Fibroblast of skin of left biceps (primary cell): ENCODE measurements at places on chromosomes 5 and 9.

DNA sequence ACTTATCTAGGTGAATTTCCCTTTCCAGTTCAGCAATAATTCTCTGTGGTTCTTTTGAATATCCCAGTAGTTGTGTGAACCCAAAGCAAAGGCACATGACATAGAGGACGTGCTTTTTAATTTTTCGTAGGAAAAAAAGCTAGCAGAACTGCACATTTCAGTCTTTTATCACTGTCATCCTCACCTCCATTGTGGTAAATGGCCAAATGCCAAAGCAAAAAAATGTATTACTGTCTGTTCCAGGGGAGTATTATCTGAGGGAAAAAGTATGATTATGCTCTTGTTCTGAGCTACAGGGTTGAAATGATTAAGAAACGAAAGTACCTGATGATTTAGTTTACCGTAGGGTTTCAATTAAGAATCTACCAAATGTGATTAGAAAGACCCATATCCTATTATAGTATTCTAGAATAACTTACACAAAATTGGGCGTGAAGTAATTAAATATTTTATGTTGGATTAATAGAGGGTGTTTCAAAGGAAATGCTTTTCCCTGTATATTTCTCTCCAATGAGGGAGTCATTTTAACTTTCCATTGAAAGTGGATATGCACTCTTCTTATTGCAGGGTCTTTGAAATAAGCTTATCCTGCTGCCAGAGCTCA lies 62.7 kb downstream of the CAVIN4 start:
- no peak for DNase-seq

DNA sequence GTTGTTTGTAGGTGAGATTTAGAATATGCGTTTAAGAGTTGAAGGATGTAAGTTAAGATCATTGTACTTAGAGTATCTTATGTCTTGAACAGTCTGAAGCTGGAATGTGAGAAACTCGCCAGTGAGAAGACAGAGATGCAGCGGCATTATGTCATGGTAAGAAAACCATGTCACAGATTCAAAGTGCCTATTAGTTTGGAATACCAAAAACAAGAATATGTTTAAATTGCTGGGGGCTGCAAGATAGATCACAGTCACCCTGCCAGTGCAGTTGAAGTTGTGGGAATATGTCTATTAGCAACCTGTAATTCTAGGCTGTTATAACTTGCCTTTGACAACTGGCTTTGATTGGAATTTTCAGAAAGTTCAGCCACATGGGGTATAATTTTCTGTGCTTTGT lies 3.0 kb downstream of the TLE4 start:
- no peak for DNase-seq

DNA sequence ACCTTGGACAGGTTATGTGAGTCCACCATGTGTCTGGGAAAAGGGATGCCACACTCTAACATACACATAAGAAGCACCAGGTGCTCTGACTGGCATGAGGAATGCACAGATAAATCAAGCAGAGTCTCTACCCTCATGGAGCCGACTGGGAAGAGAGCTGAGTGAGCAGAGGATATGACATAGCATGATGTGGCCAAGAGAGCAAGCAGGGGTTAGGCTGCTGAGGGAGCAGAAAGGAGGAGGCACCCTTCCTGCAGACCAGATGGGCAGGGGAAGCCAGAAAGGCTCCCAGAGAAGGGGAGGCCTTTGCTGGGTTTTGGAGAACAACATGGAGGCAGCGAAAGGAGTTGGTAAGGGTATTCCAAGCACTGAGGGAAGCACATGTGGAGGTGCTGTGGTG lies 223.1 kb downstream of the GNA14 start:
- no peak for DNase-seq

DNA sequence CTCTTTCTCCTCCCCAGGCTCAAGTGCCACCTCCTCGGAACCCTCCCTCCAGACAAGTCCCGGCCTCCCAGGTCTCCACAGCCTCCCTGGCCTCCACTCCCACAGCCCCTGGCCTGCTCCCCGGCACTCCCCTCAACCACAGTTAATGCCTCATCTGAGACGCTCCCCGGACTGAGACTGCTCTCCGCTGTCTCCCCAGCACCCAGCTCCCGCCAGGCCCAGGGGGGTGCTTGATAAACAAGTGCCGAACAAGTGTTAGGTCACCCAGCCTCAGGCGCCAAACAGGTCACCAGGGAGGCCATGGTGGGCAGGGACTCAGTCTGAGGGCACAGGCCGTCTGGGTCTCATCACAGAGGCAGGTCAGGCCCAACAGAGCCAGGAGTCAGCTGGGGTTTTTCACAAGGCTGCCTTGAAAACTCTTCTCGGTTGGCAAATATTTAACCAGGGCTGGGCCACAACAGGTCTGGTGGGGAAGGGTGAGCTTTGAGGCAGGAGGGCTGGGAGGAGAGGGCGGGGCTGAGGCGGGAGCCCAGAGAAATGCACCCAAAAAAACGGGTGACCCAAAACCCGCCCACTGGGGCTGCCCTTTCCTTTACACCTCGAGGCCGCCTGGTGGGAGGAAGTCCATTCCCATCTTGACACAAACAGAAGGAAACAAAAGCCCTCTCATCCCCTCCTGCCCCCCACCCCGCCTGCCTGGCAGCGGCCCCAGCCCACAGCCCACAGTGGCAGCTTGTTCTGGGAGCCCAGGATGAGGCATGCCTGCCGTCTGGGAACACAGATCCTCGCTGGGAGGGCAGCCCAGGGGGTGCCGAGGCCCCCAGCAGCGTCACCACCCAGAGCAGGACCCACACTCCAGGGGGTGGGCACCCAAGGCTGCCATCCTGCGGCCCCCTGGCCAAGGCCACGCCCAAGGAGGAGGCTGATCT lies 66.6 kb upstream of the STXBP1 start:
- no peak for DNase-seq

DNA sequence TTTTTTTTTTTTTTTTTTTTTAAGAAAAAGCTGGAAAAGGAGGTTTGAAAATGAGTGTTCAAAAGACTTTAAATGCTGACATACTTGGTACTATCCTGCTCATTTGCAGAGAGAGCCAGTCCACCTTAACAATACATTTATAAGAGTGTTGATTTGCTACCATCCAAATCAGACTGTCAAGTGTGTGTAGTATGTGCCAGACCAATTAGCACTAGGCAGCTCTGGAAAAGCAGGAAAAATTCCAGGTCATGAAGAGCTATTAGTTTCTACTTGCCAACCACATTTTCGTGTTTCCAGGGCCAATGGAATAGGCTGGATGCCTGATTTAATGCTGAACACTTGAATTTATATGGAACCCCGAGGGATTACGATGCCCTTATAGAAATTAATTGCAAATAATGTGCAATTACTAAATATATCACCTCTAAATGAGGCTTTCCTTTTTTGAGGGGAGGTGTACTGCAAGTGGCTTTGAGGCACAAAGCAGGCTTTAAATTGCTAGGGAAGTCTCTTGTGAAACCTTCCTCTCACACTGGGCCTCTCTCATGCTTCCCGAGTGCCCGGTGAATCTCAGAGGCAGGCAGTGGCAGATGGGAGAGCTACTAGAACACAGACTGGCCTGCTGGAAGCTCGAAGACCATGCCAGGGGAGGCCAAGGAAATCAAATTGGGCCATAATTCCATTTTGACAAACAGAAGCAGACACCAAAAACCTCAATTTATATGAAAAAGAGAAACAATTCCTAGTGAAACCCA lies 178.7 kb downstream of the PPP2R2B start:
- no peak for DNase-seq

GRCh38 chr5:103464835-103465484 lies 97.6 kb downstream of the NUDT12 start:
- DNase-seq: no peak

DNA sequence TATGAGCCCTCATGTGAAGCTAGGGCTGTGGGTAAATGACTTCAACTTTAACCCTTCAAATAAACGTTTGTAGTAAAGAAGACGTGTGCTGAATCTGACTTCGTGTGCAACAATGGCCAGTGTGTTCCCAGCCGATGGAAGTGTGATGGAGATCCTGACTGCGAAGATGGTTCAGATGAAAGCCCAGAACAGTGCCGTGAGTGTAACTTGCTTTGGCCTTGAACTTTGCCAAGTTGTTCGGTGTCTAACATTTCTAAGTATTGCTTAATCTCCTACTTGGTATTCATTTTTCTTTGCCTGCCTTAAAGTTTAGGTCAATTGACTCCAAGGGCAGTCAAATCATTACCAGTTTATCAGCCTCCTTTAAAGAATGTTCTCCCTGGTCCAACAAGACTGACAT lies 18.2 kb downstream of the VLDLR start:
- DNase-seq: no peak

GRCh38 chr9:120650352-120650751 lies 63.9 kb downstream of the MEGF9 start:
- no peak for DNase-seq

DNA sequence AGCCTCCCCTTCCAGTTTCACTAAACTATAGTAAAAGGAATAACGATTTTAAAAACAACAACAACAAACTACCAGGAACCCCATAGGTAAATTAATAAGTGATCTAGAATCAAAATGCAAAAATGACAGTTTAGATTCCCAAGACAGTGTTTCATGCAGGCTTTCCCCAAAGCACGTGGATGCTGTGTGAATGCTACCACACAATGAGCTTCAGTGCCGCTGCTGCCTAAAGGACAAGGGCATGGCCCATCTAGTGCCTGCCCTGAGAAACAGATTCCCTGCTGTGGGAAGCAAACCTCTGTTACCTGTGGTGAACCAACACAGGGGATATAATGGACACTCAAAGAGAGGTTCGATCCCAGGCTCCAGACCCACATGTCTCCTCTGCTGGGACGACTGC lies 23.7 kb upstream of the CKMT2 start:
- no peak for DNase-seq

DNA sequence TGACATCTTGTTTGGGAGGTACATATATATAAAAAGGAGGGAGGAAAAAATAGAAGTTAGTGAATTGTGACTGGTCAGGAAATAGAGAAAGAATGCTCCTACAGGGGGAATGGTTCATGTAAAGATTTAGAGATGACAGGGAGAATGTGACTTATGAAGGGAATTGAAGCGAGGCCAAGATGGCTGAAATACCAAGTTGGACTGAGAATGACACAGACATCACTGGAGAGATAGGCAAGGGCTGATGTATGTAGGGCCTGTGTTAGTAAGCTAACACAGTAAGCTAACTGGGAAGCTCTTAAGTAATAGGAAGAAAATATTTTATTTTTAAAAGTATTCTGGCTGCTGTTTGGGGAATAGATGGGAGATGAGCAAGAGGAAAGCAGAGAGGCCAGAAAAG lies 286.3 kb downstream of the NNT start:
- DNase-seq: no peak

GRCh38 chr5:61277781-61278180 lies 54.3 kb upstream of the ZSWIM6 start:
- DNase-seq: no peak

GRCh38 chr5:36444582-36445418 lies 143.1 kb upstream of the RANBP3L start:
- DNase-seq: no peak

DNA sequence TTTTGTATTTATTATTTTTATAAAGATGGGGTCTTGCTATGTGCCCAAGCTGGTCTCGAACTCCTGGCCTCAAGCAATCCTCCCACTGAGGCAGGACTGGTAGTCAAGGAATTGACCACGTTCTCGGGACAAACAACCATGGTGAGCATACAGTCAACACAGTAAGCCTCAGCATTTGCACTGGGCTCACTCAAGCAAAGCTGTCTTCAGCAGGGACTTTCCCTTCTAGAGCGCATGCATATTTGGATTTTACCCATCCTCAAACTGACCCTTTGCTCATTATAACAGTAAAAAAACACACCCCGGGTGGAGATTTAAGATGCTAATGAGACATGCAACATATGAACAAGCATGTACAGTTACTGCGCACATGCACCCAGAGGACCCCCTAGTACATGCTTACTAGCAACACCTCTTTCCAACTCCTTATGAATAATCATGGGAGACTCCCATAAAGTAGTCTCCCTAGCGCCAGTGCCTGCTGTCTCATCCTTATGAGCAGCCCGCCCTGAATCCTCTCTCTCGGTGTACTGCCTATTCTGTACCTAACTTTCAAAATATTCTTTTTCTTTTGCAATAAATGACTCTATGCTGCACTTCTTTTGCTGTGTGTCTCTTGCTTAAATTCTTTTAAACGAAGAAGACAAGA lies 41.5 kb downstream of the C5orf22 start:
- no peak for DNase-seq

DNA sequence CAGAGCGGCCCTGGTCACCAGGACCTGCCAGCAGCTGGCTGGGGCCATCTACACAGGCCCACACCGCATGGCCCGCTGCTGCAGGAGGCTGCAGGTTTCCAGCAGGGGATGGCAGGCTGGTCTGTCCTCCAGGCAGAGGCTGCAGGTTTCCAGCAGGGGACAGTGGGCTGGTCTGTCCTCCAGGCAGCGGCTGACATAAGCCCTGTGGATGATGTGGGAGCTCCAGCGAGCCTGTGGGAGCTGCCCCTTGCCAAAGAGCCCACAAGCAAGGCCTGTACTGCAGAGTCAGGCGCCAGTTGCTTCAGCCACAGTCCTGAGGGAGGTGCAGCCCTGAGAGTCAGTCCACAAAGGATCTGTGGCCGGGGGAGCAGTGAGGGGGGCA lies 18.5 kb downstream of the TPPP start:
- no peak for DNase-seq

DNA sequence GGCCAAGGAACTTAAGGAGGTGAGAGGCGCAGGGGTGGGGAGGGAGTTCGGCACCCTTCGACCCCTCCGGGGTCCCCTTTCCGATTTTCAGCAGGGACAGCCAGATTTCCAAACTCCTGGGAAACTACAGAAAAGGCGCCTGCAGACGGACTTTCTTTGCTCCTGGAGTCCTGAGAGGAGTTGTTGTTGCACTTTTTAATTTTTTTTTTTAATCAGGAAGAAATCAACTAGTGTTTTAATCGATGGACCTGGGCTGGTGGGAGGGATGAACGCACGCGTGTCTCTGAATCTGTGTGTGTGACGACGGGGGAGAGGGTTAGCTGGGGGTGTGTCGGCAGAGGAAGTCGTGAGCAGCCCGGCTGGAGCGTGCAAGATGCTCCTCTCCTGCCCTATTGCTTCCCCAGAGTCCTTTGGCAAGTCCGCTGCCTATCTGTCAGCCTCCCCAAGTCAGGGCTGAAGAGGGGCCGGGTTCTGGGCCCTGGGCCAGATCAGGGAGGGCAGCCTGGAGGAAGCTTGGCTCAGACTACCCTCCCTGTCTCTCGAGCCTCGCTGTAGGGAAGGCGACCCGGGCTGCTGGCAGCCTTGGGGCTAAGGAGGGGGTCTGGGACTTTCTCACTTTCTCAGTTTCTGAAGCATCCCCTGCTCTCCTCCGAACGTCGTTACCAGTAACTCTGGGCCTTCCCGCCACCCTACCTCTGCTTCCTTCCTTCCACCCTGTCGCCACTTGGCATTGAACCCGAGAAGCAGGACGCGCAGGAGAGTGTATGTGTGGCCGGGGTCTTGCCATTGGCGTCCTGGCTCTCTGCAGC lies 731 bp downstream of the PRR16 start:
- no peak for DNase-seq

GRCh38 chr9:8683496-8683895 lies 883.9 kb upstream of the DMAC1 start:
- DNase-seq: no peak

DNA sequence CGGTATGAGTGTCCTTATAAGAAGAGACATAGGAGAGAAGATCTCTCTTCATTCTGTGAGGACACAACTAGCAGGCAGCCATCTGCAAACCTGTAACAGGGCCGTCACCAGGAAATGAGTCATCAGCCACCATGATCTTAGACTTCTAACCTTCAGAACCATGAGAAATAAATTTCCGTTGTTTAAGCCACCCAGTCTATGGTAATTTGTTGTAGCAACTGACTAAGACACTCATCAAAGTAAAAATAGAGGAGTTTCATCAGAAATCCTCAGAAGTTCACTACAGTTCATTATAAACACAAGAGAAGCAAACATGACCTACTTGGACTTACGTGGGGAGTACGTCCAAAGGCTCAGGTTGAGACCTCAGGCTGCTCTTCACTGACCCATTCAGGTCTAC lies 357.7 kb downstream of the SEMA5A start:
- DNase-seq: no peak
